Epithelial cell of prostate (primary cell): ENCODE measurements at places on chromosomes 1 and 21.

DNA sequence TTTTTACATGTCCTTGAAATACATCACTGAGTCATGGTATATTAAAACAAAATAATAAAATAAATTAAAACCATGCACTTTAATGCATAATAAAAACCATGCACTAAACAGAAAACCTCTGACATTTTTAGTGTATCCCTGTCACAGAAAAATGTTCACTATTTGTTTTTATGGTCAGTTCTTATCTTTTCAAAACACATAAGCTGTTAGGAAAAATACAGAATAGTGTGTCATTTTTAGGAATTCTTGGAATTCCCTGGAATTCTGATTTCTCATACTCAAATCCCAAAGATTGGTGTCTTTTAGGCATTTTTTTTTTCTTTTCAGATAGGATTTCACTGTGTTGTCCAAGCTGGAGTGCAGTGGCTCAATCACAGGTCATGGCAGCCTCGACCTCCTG lies 25.1 kb upstream of the TINAGL1 start:
- DNase-seq: no peak

- no peak for DNase-seq
Measured at GRCh38 chr1:170665629-170666028, 1.7 kb downstream of the PRRX1 start.

DNA sequence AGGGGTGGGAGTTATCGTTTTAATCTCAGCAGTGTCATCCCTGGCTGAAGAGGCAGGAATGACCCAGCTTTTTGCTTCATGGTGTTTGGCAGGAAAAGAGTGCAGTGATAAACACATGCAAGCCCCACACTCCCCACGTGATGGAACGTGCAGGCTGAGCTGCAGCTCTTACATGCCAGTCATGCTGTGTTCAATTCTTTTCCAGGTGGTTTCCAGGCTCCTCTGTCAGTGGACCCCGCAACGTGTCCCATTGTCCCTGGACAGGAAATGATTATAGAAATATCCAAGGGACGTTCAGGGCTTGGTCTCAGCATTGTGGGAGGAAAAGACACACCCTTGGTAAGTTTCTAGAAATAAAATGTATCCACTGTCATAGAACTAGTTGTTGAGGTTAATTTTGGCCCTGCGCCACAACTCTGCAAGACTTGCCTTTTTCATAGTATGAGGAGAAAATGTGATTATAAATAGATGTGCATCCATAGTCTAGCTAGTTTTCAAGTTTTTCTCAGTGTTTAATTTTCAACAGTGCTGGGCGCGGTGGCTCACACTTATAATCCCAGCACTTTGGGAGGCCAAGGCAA lies 110.2 kb upstream of the L1TD1 start:
- DNase-seq: no peak

GRCh38 chr1:236242568-236242967 lies 39.2 kb downstream of the ERO1B start:
- DNase-seq: no peak

- DNase-seq: no peak
Measured at GRCh38 chr1:99119188-99119587, 114.5 kb upstream of the PLPPR5 start.

- no peak for DNase-seq
Measured at GRCh38 chr1:19709260-19709793, 44.7 kb downstream of the HTR6 start.
